ENCODE measurements at places on chromosomes 13 and 19.

GRCh38 chr19:10295847-10296591, 6.3 kb downstream of the ICAM5 start:
- DNase-seq: no peak

DNA sequence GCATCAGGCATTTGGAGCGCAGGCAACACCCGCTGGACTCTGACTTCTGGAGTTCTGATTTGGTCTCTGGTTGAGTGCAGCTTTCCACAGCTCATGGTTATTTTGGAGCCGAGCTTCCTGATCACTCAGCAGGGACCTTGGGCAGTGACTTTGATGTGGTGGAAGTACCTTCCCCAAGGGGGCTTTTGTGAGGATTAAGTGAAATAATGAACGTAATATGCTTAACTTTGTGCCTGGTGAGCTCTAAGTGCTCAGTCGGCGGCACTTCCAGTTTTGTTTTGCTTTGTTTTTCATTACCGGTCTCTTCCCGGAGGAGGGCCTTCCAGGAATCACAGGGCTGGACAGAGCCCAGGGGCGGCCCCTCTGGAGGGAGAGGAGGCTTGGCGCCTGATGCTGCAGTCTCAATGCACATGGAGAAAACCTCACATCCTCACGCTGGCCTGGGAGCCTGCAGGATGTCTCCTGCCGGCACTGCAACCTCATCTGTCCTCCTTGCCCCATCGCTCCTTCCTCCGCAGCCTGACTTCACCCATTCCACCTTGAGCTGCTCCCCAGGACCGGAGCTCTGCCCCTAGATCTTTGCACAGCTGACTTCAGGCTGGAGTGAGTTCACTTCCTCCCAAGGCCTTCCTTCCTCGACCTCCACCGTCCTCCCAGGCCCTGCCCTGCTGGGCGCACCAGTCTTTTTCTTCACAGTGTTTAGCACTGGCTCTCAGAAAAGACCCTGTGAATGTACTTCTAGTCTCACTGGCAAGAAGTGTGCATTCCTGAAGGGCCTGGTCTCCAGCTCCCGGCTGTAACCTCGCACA, 1.5 kb downstream of the PLEKHF1 start:
- peak; percentile 38 for DNase-seq

GRCh38 chr13:27406178-27406939, 18.1 kb upstream of the GTF3A start:
- no peak for DNase-seq

- no peak for DNase-seq
Observed at GRCh38 chr13:61255040-61255796, 160.4 kb downstream of the PCDH20 start.

- DNase-seq: no peak
Observed at GRCh38 chr13:65857942-65858565, 1372.1 kb downstream of the PCDH9 start.

DNA sequence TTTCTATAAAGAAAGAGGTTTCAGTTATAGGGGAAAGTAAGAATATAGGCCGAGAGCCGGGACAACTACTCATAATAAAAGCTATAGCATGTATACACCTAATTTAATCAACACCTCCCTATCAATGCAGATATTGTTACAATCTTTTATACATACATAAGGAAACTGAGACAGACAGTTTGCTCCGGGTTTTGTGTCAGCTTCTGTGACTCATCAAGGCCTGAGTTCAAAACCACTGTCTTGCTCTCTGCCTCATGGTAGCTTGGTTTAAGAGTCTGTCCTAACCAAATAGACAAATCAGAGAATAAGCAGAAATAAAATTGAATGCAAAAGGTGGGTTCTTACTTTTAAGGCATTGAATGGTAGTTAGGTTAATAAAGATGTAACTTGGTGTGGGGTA, 222.9 kb downstream of the GGACT start:
- DNase-seq: no peak

DNA sequence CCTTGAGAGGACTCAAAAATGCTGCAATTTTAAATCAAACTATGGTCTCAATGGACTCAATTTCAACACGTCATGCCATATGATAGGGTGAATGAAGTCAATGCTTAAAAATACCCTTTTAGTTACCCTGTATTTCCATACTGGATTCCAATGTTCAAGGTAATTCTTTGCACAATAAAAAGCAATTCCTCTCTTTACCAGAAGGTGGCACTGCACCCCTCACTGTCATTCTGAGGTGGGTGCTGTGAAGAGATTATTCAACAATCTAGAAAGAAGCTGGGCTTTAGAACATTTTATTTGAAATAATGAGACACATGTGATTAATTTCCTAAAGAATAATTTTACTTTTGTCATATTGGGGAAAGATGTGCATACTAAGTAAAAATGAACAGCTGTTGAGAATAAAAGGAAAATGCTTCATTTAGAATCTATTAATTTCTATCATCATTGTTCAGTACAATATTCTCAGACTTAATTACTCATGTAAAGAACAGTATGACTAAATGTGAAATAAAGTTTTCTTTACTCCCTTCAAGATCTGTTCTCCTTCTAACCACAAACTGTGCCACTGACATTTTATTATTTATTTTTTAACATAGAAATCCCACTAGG, 789.1 kb downstream of the GPC5 start:
- peak; percentile 18 for DNase-seq

DNA sequence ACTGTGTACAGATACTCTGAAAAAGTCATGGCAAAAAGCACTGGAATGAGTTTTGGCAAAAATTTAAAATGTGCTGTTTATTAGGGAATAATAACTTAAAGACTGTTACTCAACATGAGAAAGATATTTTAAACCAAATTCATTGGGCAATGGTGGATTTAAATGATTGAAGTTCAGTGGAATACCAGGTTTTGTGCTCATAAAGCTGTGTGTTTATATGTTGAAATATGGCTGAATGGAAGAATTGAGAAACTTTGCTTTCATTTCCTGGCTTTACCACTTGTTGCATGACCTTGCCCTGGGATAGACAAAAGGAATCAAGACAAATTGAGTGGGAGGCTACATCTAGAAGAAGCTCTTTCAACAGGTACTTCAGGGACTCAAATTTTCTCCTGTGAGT, 246.4 kb downstream of the GPC5 start:
- no peak for DNase-seq

GRCh38 chr13:71704656-71705055, 162.3 kb downstream of the DACH1 start:
- no peak for DNase-seq

DNA sequence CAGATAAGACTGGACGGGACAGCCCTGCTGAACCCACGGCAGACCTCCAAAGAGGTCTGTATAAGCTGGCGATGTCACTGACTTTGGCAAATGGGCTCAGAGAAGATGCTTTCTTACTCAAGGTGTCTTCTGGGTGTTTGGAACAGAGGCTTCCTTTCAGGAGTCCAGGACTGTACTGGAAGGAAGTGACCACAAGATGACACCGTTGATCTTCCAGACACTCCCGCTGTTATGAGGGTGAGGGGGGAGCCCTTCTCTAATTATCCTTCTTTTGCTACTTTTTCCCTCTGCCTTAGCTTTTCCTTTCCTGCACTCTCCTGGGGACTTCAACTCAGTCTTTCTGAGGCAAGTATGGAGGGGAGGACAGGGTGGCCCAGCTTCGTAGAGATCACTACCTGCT, 65.2 kb upstream of the ZNF599 start:
- no peak for DNase-seq

GRCh38 chr13:35005051-35005450, 63.0 kb downstream of the NBEA start:
- DNase-seq: no peak

DNA sequence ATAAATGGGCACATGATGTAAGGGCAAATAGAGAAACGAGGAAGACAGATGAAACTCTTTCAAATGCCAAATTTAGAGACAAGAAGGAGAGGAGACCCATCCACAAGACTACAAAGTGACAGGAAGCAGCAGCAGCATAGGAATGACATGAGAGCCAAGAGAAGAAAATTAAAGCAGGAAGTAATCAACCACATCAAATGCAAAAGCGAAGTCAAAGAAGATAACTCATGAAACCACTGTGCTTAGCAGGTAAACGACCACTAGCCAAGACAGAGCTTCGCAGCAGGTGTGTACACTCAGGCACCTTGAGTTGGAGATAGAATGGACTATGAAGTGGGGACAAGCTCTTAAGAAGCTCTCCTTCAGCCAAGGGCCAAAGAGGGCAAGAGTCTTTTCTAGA, 64.1 kb downstream of the KLF12 start:
- DNase-seq: no peak

GRCh38 chr13:101618440-101619187, 166.1 kb downstream of the ITGBL1 start:
- no peak for DNase-seq

- peak; percentile 75 for DNase-seq
Observed at GRCh38 chr19:43784241-43784980, 3.6 kb upstream of the KCNN4 start.

DNA sequence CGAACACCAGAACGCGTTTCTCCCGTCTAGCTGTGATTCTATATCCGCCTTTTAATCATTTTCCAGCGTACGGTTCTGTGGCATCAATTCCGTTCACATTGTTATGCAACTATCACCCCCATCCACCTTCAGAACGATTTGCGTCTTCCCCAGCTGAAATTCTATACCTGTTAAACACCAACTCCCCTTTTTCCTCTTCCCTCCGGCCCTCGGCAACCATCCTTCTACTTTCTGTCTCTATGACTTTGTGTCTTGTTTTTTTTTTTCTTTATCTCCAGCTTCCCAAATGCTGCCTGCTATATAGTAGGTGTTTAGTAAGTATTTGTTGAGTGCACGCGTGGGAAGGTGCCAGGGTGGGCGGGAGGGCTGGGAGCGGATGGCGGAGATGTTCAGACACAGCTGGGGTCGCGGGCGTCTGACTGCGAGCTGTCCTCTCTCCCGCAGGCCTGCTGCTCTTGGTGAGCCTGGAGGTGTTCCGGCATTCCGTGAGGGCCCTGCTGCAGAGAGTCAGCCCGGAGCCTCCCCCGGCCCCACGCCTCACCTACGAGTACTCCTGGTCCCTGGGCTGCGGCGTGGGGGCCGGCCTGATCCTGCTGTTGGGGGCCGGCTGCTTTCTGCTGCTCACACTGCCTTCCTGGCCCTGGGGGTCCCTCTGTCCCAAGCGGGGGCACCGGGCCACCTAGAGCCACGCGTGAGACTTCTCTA, 20.2 kb downstream of the CACNG6 start:
- no peak for DNase-seq

GRCh38 chr19:52896431-52897137, 851 bp downstream of the ZNF320 start:
- peak; percentile 0 for DNase-seq

DNA sequence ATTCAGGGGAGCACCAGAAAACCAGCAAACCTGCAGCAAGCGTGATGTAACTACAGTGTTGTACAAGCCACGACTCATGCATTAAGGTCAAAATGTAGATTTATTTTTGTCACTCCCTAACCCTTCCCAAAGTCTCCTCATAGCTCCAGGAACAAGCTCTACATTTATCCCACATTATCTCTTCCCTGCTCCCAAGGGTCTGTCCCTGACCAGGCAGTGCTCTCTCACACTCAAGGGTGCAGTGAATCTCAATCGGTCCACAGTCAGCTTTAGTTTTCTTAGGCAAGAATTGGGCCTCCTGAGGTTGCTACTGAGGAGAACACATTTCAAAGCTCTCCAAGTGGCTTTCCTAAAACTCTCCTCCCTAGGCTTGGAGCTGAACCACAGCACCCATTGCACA, 219.4 kb downstream of the NHLRC3 start:
- no peak for DNase-seq

DNA sequence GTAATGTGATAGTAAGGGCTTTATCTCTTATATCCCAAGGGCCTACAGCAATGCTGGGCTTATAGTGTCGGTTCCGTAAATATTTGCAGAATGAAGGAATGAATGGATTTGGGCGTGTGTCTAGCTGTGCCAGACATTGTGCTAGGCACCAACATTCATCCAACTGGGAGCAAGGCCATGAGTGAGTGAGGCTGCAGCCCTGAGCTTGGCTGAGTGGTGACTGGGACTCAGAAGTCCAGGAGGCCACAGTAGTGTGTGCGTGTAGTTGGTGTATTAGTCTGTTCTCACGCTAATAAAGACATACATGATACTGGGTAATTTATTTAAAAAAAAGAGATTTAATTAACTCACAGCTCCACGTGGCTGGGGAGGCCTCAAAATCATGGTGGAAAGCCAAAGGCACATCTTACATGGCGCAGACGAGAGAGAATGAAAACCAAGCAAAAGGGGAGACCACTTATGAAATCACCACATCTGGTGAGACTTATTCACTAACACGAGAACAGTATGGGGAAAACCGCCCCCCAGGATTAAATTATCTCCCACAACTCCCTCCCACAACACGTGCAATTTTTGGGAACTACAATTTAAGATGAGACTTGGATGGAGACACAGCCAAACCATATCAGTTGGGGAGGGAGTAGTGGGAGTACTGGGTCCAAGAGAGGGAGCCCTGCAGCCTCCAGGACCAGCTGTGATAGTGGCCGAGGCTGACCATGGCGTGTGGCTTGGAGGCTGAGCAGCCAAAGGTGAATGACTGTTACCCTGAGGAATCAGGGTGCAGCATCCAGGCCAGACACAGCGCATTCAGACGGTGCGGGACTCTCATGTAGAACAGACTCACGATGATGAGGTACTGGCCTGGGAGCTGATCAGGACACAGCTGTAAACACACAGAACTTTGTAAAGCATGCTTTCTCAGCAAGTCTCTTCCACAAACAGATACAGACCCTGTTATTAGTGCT, 104.6 kb downstream of the TEX26 start:
- DNase-seq: no peak

DNA sequence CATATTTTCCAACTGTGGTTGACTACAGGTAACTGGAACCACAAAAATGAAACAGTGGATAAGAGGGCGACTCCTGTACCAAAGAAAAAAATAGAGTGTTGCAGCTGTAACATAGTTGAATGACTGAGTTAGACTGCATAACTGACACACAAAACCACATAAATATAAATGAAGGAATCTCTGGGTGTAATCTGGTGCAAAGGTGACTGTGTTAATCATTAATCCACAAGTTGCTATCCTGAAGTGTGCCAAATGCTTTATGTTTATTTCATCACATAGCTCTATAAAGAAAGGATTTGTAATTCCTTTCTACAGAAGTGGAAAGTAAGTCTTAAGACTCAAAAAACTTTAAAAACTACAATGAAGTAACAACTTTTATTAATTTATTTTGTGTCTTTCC, 6.0 kb upstream of the GJB2 start:
- no peak for DNase-seq

DNA sequence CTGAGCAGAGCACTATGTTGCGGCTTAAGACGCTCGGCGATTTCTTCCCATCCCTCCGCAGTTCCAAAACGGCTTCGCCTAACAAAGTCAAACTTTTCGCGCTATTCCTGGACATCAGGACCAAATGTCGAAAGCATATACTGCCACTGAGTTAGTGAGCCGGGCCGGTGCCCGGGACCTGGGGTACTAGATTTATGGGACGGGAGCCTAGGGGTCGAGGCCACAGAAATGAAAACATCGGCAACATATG, 699 bp downstream of the RCBTB2 start:
- DNase-seq: no peak

- DNase-seq: peak; percentile 32
Observed at GRCh38 chr13:36431204-36432105, 840 bp upstream of the CCNA1 start.

DNA sequence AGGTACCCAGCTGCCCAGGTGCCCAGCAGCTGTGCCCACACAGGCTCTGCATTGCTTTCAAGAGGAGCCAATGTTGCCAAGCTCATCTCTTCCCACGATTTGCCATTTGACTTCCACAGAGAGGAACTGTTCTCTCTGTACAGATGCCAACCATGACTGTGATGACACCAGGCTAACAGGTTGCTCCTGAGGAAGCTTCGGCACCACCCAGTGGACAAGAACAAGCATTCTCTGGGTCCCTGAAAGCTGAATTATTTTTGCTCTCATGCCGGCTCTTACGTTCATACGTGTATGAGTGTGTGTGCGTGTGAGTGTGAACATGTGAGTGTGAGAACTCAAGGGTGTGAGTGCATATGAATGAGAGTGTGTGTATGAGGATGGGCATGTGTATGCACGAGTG, 535.2 kb downstream of the LIG4 start:
- no peak for DNase-seq
